Right lobe of liver (tissue), 6 donors: ENCODE measurements at places on chromosomes 6 and 20. TPM values are rescaled to one million over a fixed set of nuclear protein-coding genes. Genes with fewer than 3 reads are reported as not detected.

The TMC2 gene
- total RNA-seq: not detected

The MYCT1 gene
- total RNA-seq: 4.5 TPM

DNA sequence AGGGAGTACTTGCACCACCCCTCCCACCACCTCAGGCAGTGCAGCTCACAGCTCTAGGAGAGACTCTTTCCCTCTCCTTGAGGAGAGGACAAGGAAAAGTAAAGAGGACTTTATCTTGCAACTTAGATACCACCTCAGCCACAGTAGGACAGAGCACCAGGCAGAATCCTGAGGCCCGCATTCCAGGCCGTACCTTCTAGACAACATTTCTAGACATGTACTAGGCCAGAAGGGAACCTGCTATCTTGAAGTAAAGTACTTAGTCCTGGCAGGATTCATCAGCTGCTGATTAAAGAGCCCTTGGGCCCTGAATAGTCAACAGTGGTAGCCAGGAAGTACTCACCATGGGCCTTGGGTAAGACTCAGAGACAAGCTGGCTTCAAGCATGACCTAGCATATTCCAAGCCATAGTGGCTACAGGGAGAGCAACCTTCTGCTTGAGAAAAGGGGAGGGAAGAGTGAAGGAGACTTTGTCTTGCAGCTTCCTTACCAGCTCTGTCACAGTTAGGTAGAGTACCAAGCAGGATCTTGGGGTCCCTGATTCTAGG, 384.4 kb upstream of the RNF217 start:
- no peaks in the 10 kb centered on the region for H3K27me3 ChIP-seq
- no peak overlapping the region for H3K27ac ChIP-seq
- no peak overlapping the region for H3K4me3 ChIP-seq
- no peaks in the 10 kb centered on the region for H3K36me3 ChIP-seq

DNA sequence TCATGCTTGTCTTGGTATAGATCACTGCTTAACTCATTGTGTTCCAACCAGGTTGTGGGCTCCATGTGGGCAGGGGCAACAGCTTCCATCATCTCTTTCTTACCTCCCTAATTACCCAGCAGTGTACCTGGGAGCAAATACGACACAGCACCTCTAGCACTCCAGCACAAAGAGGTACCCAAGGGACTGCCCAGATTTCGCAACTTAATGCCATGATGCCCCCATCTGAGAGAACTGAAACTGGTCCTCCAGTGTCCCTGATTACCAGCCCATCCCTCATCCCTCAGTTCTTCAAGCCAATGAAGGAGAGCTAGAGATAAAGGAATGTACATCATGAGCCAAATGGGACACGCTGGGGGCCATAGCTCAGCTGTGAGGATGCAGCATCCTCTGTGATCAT, 41.9 kb upstream of the MDGA1 start:
- no peak overlapping the region for H3K4me3 ChIP-seq
- no peaks in the 10 kb centered on the region for H3K36me3 ChIP-seq
- peaks cover 13% of the 10 kb centered on the region for H3K4me1 ChIP-seq
- no peak for DNase-seq
- no peak overlapping the region for H3K27ac ChIP-seq

GRCh38 chr6:36029464-36029863, 1.9 kb downstream of the MAPK14 start:
- H3K4me3 ChIP-seq: peak overlapping the region; percentile 86
- H3K36me3 ChIP-seq: no peaks in the 10 kb centered on the region
- peak overlapping the region; percentile 97 for H3K27ac ChIP-seq
- DNase-seq: no peak

DNA sequence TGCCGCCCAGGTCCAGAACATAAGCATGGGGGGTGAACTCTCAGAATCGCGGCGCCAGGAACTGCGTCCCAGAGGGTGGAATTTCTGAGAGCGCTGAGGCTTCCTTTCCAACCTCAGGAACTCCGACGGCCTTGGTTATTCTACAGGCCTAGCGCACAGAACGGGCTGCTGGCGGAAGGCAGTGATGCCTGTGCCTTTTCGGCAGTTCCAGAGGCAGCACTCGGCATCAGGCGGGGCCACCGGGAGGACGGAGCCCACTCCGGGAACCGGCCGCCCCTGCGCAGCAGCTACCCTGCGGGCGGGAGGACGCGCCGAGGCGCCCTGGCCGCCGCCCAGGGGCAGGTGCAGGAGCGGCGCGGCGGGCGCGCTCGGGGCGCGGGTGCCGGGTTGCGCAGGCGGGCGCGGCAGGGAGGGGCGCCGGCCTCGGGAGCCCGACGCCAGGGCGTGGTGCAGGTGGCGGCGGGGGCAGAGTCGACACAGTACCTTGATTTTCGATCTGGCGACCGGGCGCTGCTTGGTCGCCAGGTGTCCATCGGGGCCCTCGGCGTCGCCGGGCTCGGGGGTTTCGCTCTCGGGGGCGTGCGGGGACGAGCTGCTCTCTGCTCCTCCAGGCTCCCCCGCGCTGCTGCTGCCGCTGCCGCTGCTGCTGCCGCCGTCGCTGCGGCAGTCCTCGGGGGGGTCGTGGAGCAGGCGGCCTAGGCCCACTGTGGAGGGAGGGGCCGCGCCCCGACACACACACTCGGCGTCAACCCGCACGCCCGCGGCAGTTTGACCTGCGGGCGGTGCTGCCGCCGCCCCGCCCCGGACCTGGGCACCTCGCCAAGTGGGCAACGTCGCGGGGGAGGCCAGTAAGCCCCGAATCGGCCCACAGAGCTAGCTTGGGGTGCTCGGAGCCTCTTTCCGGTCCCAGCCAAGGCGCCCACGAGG, 1.3 kb downstream of the OVOL2 start:
- peak overlapping the region; percentile 50 for H3K4me3 ChIP-seq
- no peaks in the 10 kb centered on the region for H3K36me3 ChIP-seq
- no peak overlapping the region for H3K27ac ChIP-seq
- DNase-seq: no peak

DNA sequence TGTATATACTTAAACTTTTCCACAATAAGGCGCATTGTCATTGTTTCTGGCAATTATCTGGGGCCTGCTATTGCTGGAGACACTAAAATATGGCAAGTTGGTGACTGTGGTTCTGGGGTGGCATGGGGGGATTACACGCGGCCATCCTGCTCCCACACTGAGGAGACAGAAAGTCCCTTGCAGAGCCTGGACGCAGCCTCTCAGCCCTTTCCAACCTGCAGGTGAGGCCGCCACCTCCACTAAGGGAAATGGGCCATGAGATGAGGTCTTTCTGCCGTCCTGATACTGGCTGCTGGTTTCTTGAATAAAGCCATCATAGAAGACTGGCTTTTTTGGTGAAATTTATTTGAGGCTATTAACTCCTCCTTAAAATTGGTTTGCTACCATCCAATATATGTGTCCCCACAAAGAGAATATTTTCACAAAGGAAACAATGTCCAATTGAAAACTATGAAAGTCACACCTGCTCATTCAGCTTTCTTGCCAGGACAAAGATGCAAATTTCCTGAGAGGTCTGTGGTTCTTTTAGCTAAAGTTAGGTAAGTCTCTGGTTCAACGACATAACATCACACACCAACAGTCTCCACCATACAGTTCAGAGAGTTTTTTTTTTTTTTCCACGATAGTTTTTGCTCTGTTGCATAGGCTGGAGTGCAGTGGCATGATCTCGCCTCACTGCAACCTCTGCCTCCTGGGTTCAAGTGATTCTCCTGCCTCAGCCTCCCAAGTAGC, 13.0 kb downstream of the TXNDC5 start:
- H3K27ac ChIP-seq: no peak overlapping the region
- peaks cover 13% of the 10 kb centered on the region for H3K36me3 ChIP-seq
- no peak for DNase-seq
- no peaks in the 10 kb centered on the region for H3K4me1 ChIP-seq
- H3K27me3 ChIP-seq: no peaks in the 10 kb centered on the region

GRCh38 chr20:40506537-40506939, 182.5 kb downstream of the MAFB start:
- peak; percentile 91 for DNase-seq
- no peak overlapping the region for H3K4me3 ChIP-seq
- H3K27ac ChIP-seq: peak overlapping the region; percentile 26
- no peaks in the 10 kb centered on the region for H3K4me1 ChIP-seq
- no peaks in the 10 kb centered on the region for H3K27me3 ChIP-seq
